PC-3 (cell line): ENCODE measurements at places on chromosomes 6 and 20. TPM values are rescaled to one million over a fixed set of nuclear protein-coding genes. Genes with fewer than 3 reads are reported as not detected.

The SAMD5 gene
- total RNA-seq: 1.2 and 1.8 TPM in 2 replicates

The SYNGAP1 gene
- total RNA-seq: 1.9 and 2.9 TPM in 2 replicates

The UBE2C gene
- total RNA-seq: 251 and 304 TPM in 2 replicates

The TCP11 gene
- 1.3 and 1.7 TPM in 2 replicates for total RNA-seq

The FAM229B gene
- 2.8 and 6.7 TPM in 2 replicates for total RNA-seq

The ASIP gene
- total RNA-seq: not detected in 2 replicates

The ENPP5 gene
- total RNA-seq: 0.04 TPM in 1 of 2 replicates, not detected in the other

The LYRM4 gene
- total RNA-seq: 18.6 and 27.7 TPM in 2 replicates

The FILIP1 gene
- not detected in 2 replicates for total RNA-seq

The SIM1 gene
- total RNA-seq: not detected in 2 replicates

The PLCB1 gene
- total RNA-seq: 4.4 TPM in 2 replicates

The TFAP2D gene
- total RNA-seq: not detected in 2 replicates

The GGTLC1 gene
- total RNA-seq: not detected in 2 replicates

The BEND3 gene
- 4.5 and 6.3 TPM in 2 replicates for total RNA-seq

The EPPIN gene
- not detected in 2 replicates for total RNA-seq

The TGM2 gene
- total RNA-seq: 583 and 773 TPM in 2 replicates

The GDAP1L1 gene
- total RNA-seq: not detected in 2 replicates

The KCNK17 gene
- not detected in 2 replicates for total RNA-seq

The TTK gene
- total RNA-seq: 38.9 and 39.0 TPM in 2 replicates

The TRAPPC3L gene
- total RNA-seq: not detected in 2 replicates

The CLIC5 gene
- total RNA-seq: not detected in 2 replicates

The C6orf15 gene
- total RNA-seq: not detected in 2 replicates
